ENCODE measurements at places on chromosomes 13 and 19. TPM values are rescaled to one million over a fixed set of nuclear protein-coding genes. Genes with fewer than 3 reads are reported as not detected.

FCAR gene
- not detected for total RNA-seq

LHB gene
- total RNA-seq: not detected

SBNO2 gene
- total RNA-seq: 58.6 TPM

GRCh38 chr19:33150852-33151518 lies 19.1 kb downstream of the WDR88 start:
- DNase-seq: no peak

DNA sequence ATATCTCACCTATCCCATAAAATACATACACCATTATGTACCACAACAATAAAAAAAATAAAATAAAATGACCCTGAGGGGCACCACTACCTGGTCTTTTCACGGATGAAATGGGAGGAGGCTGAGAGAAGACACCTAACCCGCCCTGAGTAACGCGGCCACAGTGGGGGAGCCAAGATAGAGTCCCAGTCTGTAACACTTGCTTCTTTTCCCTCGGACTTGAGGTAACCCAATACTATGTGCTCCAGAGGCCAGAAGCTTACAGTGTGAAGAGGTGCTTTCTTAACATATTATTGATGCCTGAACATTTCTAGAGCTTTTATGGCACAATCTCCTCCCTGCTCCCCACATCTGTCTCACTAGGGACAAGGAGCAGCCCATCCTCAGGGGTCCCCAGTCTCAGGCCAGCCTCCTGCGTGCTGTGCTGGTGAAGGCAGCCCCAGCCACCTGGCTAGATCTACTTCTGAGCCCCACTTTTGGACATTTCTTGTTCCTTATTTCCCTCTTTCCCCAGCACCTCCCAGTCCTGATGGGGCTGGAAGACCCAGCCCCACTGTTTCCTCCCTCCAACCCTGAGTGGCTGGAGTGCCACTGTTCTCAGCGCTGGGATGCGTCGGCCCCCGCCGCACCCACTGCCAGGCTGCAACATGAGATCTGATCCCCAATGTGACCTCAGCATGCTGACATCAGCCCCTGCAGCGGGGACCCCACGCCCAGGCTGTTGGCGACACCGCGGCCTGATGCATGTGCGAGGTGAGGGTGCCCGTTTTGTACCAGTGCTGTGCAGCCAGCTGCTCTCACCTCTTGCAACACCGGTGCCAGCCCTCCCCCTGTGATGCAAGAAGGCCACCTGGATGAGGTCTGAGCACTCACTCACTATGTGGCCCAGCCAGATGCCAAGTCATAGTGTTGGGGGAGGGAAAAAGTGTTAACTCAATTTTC lies 143.3 kb downstream of the DCLK1 start:
- no peak for DNase-seq

DNA sequence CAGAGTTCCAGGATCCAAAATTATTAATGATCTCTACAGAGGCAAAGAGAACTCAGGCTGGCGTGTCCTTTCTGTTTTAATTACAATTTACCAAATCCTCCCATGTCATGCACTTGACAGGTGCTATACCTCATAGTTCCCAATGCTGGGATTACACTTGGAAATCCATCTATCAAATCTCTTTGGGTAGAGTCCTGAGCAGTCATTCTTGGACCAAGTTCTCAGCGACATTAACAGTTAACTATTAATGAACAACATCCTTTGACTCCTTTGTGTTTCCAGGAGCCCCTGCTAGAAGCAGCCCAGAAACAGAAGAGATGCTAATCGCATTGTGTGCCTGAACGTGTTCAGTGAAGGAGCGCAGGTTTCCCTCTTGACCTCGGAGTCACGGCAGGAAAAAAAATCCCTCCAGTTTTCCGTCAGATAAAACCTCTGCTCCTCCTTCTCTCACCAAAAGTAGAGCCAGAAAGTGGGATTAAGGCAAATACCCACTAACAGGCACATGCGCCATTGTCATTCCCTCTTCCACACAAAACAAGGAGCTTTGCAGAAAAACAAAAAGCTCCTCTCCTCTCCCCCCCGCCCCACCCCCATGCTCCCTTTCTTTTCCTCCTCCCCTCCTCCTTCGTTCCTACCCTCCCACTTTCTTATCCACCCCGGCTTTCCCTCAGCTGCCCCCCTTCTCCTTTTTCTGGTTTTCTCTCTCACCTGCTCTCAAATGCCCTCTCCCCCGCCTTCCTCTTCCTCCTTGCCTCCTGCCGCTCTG lies 224.7 kb downstream of the ZIC5 start:
- no peak for DNase-seq

DNA sequence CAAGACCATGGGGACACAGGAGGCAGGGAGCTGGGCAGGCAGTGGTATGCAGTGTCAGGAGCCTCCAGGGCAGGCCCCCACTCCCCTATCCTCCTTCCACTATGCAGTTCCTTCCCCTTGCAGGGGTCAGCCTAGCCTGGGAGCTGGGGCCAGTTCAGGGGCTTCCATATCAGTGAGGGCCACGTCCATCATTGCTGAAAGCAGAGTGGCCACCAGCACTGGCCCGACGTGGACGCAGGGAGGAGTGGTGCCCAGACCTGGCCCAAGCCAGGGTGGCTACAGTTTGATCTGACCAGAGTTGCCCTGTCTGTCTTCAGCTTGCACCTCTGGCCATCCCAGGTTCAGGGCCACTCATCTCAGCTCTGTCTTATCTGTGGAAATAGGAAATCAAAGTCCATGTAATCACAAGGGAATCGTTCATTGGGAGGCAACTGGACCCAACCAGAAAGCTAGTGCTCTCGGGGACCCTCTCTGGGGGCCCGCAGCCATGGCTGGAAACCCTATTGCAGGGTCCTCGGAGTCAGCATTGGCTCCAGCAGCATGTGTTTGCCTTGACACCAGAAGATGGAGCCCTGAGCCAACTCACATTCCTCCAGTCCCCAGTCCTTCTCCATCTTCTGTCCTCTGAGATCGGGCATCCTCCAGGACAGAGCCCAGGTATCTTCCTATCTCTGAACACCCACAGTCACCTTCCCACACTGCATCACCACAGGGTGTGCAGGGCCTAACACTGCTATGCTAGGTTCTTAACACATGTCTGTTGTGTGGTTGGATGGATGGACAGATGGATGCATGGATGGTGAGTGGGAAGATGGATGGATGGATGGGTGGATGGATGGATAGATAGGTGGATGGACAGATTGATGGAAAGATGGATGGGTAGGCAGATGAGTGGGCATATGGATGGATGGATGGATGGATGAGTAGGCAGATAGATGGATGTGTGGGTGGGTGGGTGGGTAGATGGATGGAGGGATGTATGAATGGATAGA lies 75.7 kb upstream of the KCTD15 start:
- no peak for DNase-seq

DNA sequence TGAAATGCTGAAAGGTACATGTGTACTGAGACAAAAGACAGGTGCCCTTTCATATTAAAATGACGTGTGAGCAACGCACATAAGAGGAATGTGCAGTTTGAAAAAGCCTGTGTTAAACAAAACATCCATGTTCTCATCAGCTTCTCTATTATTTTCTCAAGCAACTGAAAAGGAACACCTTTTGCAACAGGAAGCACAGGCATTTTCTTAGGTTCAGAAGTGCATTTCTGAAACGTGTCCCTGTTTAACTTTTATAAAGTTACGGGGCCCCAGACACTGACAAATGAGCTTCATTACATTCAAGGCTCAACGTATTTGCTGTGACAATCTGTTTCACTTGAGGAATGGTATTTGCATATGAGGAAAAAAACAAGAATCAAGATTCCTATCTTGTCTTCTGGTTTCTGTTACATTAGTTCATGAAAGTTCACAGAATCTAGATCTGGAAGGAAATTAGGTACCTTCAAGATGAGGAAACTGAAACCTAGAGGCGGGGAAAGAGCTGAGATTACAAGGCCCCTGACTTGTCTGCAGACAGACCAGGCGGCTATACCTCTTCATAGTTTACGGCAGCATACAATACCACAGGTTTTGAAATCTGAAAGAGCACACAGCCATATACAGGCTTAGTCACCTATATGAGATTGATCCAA lies 431.7 kb downstream of the KLF12 start:
- DNase-seq: no peak

DNA sequence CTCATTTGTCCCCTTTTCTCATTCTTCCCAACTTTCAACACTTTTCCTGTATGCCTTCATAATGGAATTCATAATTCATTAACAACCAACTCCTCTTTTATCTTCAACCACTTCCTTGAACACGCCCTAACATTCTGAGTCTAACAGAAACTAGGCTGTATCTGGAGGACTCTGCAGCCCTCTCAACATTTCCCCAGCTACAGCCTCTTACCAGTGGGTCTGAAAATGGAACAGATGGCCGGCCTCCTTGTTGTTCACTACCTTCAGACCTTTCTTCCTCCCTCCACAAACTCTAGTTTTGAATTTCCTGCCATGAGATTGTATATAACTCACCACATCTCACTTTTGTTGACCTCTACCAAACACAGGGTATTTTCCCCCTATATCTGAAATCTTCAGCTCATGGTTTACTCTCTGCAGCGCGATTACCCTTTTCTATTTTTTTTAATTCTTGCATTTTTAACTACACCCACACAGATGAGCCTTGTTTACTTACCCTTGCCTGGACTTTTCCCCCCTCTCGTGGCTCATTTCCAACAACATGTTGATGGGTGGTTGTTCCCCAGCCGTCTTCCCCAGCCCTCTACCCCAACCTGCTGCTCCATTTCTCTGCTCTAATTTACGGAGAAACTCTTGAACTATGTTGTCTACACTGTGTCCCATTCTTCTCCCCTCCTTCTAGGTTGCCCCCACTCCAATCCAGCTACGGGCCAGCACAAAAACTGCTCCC lies 846 bp downstream of the ZNF790 start:
- DNase-seq: no peak

DNA sequence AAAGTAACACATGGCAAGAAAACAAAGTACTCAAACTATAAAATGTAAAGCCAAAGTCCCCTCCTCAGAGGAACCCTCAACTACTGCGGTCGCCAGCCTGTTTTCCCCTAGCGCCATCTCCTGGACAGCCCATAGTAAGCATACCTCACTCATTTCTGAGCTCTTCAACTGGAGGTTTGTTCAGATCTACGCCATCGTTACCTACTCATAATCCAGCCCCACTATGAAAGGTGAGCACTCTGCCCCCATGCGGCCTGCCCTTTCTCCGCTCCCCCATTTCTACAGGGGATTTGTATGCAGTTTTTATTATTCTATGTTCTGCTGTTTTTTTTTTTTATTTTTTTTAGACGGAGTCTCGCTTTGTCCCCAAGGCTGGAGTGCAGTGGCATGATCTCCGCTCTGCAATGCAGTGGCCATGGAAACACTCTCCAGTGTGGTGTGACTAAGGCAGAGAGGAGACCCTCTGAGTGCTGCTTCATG lies 26.2 kb downstream of the OPA3 start:
- peak; percentile 66 for DNase-seq

DNA sequence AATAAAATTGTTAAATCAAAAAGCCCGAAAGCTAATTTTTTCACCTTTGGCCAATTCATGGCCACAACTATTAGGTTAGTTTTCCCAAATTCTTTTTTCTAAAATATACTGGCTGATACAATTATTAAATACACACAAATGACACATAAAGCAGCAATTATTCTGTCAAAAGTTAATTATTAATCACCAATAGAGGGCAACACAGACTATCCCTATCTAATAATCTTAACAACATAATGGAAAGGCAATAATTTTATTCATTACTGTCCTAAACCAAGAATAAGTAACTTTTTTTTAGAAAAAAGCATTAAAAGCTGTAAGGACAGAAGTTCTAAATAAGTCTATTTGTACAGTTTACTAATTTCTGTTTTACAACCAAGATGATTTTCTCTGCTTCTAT lies 51.7 kb downstream of the KATNAL1 start:
- no peak for DNase-seq

- peak; percentile 20 for DNase-seq
These were observed 32.4 kb downstream of the OLFM4 start for GRCh38 chr13:53060840-53061490.

DNA sequence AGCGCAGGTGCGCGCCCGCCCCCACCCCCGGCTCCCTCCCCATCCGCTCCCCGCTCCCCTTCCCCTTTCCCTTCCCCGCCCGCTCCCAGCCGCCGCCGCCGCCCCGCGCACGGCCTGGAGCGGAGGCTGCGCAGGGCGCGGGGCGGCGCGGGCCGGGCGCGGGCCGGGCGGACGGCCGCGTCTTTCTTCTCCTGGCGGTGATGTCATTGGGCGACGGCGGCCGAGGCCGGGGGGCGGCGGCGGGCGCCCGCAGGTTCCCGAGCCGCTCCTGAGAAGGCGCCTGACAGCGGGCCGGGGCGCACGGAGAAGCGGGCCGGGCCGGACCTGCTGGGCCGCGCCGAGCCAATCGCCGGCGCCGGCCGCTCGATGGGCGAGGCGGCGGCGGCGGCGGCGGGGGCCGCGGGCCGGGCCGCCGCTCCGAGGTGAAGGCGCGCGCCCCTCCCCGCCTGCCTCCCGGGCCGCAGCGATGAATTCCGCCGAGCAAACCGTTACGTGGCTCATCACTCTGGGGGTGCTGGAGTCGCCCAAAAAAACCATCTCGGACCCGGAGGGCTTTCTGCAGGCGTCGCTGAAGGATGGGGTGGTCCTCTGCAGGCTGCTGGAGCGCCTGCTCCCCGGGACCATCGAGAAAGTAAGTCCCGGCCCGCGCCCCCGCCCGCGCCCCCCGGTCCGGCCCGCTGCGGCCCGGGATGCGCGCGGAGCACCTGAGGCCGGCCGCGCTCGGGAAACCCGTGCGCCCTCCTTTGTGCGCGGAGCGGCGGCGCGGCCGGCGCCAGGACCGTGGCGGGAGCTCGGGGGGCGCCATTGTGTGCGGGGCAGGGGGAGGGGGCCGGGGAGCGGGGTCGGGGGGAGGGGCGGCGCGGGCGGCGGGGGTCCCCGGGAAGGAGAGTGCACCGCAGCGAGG lies at the start of gene ARHGEF7:
TSS of gene ARHGEF7 (plus strand) at position 250 of the 904 bp plus-strand sequence. CDS start at position 467, 217 bp downstream.
- no peak for DNase-seq

- no peak for DNase-seq
These were observed 1647.6 kb upstream of the SPRY2 start for GRCh38 chr13:81988567-81988966.

DNA sequence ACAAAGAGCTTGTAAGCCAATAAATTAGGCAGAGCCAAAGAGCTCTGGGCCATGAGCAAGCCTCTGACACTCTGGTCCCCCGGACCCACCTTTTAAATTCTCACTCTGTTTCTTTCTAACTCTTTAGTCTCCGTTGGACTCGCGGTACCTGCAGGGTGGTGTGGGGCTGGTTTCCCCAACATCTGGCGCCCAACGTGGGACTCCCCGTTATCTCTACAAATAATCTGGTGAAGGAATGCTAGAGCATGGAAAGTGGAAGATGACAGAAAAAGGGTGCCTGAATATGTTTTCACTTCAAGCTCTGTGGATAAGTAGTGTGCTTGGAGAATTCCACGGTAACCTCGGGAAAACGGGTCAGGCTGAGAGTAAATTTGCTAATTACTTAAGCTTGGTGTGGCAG lies 36.5 kb upstream of the CYP2B6 start:
- no peak for DNase-seq
